ENCODE measurements at places on chromosomes 5 and 9. TPM values are rescaled to one million over a fixed set of nuclear protein-coding genes. Genes with fewer than 3 reads are reported as not detected.

The ZNF79 gene
- total RNA-seq, result 12.7 TPM

The TAF7 gene
- total RNA-seq, result 80.0 TPM

The TMCO6 gene
- 21.9 TPM for total RNA-seq

The SPINK7 gene
- not detected for total RNA-seq

The TLR4 gene
- 6.6 TPM for total RNA-seq

The ENTREP1 gene
- total RNA-seq, result 0.70 TPM

The SH2D3C gene
- 3.7 TPM for total RNA-seq

The NOL8 gene
- 27.3 TPM for total RNA-seq

The GNAQ gene
- 34.5 TPM for total RNA-seq

The SHC3 gene
- 5.0 TPM for total RNA-seq

The TRPM3 gene
- total RNA-seq, result 0.80 TPM

The CDH18 gene
- total RNA-seq, result not detected
